ENCODE measurements at places on chromosomes 6 and 20. TPM values are rescaled to one million over a fixed set of nuclear protein-coding genes. Genes with fewer than 3 reads are reported as not detected.

DNA sequence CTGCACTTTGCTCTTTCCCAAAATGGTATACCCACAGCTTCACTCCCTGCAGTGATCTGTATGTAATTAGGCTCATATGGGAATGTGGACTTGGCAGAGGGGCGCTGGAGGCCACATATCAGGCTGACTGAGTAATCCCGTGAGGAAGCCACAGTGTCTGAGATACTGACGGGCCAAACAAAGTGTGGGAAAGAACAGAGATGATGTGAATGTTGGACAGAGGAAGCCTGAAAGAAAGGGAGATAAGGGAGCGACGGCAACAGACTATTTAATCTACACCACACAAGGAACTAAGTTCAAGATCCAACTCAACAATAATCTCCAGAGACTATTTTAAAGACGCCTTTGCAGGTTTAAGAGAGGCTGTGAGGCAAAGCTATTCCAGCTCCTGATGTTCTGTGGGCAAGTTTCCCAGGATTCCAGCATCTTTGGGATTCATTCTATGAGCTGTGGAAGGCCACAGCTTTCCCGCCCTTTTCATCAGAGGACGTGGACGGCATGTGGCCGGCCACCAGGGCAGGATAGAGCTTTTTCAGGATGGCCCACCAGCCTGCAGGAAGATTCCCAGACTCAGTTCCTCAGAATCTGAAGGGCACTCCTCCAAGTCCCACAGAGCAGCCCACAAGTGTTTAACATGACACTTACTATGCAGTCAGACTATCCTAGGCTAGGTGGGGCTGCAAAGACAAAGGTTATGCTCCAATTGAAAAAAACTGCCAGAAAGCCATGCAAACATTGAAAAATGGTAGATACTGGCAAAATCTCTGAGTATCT, 237.5 kb downstream of the ATXN1 start:
- no peak for DNase-seq

- no peak for DNase-seq
Measured at GRCh38 chr20:4549711-4550259, 171.9 kb upstream of the PRND start.

Gene BEND6
- 0.53 TPM for total RNA-seq

DNA sequence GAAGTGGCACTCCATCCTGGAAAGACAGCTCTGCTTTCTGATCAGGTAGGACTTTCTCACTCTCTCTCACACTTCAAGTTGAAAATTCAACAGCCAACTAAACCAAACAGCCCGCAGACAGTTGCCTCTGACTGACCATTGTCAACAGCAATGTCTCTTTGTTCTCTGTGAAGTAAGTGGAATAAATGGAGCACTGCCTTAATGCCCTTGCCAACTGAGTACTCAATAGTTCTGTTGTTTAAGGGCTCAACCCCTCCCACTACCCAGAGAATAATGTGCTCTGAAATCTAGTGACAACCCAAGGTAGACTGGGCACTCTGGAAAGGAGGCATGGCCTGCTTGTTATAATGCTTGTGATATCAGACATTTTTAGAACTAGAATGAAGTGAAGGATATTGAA, 16.8 kb upstream of the BCLAF1 start:
- DNase-seq = no peak

DNA sequence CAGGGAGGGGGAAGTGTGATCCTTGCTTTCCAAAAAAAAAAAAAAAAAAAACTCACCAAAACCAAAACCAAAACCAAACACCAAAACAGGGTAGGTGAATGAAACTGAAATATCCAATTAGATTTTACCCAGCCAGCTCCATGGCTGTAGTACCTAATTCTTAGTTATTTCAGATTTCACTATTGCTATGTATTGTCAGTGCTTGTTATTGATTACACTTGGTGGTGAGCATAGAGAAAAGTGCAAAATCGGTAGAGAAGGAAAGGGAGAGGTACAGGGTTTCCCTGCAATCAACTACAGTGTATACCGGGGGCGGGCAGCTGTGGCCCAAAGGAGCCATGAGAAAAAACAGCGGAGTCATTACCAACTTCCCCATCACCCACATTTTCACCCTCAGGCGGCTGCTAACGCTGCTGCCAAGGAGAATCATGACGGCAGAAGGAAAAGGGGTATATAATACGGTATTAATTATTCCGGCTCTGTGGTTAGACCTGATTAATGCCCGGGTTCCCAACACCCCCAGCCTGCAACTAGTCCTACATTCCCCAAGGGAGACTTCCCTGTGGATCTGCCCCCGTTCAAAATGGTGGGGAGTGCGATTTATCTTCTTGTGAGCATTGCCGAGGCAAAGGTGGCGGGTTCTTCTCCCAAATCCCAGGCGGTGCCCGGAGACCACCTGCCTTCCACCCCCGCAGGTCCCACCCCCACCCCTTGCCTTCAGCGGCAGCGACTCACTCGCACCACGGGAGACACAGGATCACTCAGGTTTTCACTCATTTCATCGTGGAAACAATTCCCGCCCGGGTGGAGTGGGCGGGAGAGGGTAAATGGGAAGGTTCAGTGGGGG, at the start of gene C6orf62:
C6orf62 (minus strand) TSS at position 30 of the 847 bp plus-strand sequence. CDS start 486 bp downstream, outside the sequence.
- DNase-seq = peak; percentile 66

Gene LHFPL5
- total RNA-seq = not detected

DNA sequence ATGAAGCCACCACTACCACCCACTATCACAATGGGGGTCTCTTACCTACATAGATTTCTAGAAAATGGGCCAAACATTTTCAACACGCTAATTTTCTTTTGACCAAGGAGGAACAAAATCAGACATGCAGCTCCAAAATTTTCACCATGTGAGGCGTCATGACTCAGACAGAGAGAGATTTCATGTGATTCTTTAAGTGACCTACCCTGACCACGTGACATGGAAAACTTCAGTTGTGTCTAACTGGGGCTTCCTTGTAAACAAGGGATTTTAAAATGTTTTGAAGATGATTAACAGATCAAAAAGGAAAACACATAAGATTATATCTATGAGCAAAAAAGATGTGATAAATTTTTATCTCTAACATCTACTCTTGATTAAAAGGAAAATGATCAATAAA, 199.2 kb downstream of the TBXT start:
- no peak for DNase-seq

DNA sequence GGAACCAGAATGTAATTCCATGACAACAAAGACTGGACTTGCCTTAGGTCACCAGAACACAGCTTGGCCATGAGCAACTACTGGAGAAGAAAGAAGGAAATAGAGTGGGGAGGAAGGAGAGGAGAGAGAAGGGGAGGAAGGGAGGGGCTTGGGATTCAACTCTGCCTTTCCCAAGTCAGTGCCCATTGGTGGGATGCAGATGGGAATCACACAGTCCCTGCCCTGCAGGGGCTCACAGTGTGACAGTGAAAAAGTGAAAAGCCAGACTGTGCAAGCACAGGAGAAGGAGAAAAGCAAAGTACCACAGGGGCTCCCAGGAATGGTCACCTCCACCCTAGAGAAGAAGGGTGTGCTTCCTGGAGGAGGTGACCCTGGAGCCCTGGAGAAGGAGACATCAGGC, 14.0 kb downstream of the RIMS4 start:
- DNase-seq = no peak

DNA sequence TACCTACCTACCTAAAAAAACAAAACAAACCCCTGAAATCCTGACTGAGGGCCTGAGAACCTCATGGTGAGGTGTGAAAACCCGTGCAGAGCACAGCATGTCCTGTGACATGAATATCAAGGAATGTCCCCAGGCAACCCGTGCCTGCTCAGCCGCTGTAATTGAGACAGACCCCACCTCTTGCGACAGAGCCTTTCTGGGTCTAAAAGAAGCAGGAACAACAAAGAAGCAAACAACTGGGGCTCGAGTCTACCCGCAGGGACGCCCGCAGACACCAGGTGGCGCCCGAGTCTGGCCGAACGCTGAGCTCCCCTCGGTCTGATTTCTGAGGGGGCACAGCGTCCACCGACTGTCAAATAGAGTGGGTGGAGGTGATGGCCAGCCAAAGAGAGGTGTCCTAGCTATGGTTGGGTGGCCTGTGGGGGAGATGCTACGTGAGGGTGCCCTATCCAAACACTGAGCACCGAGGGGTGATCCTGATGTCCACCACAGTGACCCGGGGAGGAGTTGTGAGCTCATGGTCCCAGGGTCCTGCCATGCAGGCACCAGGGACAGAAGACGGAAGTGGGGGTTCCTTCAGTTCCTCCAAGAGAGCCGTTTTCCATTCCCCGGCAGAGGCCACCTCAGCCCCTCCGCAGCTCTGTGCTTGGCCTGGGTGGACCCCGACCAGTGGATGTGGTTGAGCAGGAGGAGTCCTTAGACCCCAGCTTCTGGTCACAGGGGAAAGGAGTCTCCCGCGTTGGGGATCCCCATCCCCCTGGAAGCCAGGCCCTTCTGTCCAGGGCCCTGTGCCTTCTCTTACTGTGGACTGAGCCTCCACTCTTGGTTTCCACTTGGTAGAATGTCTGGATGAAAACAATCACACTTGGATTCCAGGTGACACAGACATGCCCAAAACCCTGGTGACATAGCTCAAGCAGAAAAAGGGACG, 268.2 kb downstream of the CDC5L start:
- peak; percentile 46 for DNase-seq

DNA sequence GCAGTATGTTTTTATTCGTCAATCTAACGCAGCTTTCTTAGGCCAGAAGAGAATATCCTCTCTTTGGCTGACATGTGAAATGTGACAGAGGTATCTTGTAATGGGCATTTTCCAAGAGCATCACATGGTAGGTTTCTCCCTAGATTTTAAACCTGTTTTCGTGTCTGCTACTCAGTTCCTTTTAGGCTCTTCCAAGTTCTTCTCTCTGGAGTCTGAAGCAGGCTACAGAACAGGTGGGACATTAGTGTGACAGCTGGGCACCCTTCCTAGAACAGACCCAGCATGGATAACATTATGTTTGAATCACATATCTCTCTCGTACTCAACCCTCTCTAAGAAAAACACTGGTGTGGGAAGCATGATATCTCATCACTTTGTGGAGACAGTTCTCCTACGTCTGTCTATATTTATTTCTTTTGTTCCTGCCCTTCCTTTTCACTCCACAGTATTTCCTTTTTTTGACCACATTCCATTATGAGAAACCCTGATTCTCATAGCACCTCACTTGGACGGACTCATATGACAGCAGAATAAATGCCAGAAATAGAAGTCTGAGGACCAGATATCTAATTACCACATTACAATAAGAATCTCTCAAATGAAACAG, 263.4 kb downstream of the NKAIN2 start:
- DNase-seq = no peak

- no peak for DNase-seq
Measured at GRCh38 chr6:152296648-152297376, 340.4 kb downstream of the SYNE1 start.

- peak; percentile 45 for DNase-seq
Measured at GRCh38 chr6:139881728-139882211, 507.3 kb upstream of the CITED2 start.

- no peak for DNase-seq
Measured at GRCh38 chr6:96814625-96815024, 22.7 kb downstream of the GPR63 start.

DNA sequence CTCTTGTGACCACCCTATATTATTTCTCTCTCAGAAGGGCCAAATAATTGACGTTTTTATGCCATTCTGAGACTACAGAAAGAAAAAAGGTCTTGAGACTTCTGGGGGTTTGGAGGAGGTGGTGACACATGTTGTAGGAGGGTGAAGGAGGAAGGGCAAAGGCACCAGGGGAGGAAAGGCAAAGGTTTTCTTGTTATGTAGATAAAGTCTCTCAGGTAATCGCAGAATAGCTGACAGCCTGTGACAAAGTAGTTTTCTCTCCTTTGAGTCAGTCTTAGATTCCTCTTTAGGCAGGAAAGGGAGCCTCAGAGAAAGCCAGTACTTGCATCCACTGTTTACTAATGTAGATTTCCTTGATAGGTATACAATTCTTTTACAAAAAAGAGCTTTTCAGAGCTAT, 23.6 kb downstream of the OR2B2 start:
- no peak for DNase-seq

Gene OR2H2
- not detected for total RNA-seq

Gene MTFR2
- 0.79 TPM for total RNA-seq

GRCh38 chr20:62723351-62723750, 14.7 kb downstream of the NTSR1 start:
- no peak for DNase-seq

- no peak for DNase-seq
Measured at GRCh38 chr20:37789408-37789807, 95.6 kb downstream of the CTNNBL1 start.

- DNase-seq = no peak
Measured at GRCh38 chr6:84016029-84016428, 17.5 kb upstream of the MRAP2 start.

Gene TFAP2A
- 6.3 TPM for total RNA-seq

GRCh38 chr6:42459888-42460287, 8.2 kb upstream of the TRERF1 start:
- no peak for DNase-seq

Gene GNAS-AS1
- 1.3 TPM for total RNA-seq

GRCh38 chr20:57071954-57072583, 194.4 kb downstream of the BMP7 start:
- no peak for DNase-seq

Gene SLC17A3
- total RNA-seq = not detected

DNA sequence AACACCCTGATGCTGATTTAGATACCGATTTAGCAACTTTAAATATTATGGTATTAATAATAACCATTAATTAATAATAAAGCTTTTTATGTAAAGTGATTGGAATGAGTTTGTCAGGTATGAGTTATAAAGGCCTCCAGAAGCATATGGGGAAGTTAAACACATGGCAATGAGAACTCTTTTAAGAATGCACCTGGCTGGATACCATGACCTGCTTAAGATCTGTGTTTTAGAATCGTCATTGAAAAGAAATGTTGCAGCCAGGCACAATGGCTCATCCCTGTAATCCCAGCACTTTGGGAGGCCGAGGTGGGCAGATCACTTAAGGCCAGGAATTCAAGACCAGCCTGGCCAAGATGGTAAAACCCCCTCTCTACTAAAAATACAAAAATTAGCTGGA, 197.5 kb downstream of the SOX4 start:
- no peak for DNase-seq

GRCh38 chr6:17945111-17945510, 42.3 kb downstream of the KIF13A start:
- peak; percentile 18 for DNase-seq

DNA sequence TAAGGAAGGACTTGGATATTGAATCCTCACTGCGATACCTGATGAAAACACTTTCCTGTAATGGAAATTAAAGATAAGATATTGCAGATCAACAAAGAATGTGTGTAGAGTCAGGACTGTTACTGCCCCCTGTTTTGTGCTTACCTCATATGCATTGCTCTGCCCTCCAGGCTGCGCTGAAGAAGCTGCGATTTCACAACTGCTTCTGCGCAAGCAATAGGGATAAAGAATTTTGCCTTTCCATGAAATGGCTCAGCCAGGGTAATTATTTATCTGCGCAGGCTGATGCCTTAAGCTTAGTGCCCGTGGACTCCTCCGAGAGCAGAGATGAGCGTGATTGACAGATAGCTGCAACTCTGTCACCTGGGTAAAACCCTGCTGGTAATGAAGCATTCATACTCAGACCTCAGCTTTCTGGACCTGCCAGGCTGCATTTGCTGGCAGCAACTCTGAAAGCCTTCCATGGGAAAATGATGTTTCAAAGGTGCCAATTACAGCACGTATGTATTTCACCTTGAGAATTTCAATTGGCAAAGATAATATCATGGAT, 370.6 kb downstream of the SAMD5 start:
- no peak for DNase-seq
